ENCODE measurements at places on chromosomes 6 and 20.

DNA sequence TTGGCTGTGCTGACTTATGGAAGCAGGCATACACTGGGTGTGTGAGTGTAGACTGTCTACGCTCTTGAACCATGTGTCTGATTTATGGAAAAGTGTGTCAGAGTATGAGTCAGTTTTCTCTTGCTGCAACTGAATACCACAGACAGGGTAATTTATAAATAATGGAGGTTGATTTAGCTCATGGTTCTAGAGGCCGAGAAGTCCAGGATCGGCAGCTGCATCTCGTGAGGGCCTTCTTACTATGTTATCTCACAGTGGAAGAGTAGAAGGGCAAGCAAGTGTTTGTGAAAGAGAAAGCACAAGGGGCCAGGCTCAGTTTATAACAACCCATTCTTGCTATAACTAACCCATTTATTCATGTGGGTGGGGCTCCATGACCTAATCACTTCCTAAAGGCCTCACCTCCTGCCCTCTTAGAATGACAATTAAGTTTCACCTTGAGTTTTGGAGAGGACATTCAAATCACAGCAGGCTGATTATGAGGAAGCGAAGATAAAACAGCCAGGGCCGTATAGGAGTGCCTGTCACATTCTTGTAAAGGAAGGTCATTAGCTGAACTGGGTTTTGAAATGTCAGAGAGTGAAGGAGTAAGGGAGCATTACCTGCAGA is 6.7 kb downstream of the GPR31 start:
- no peak for DNase-seq

- DNase-seq = no peak
Measured at GRCh38 chr6:156107624-156108101, 652.0 kb upstream of the NOX3 start.

- DNase-seq = no peak
Measured at GRCh38 chr6:8131265-8131897, 29.0 kb upstream of the EEF1E1 start.

DNA sequence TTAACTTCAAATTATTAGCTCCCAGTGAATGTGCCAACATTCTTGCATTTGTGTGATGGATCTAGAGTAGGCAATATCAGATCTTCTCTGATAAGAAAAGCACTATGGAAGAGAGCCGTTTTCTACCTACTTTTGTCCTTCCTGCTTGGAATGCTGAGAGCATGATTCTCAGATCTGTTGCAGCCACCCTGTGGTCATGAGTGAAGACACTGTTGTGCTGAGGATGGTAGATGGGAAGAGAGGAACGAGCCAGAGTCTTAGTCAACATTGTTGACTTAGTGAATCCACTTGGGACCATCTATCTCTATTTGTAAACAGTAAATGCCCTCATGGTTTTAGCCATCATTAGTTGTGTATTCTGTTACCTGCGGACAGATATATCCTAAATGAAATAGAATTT is 202.6 kb downstream of the CD109 start:
- DNase-seq = no peak

DNA sequence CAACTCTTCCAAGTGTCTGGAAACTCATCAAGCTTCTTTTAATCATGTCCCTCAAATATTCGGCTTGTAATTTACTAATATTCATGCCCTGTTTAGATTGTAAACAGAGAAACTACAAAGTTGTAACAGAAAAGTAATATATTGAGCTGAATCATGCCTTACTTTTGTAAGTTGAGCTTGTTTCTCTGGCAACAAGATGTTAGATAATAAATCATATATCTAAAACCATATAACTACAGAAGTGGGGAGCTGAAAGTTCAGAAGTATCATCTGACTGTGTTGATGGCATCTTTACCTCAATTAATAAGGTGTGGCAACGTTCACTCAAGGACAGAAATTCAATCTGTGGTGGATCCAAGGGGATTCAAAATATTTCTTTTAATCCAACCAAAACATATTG is 263.9 kb downstream of the PLCB1 start:
- no peak for DNase-seq

GRCh38 chr6:139545206-139546105 is 171.0 kb upstream of the CITED2 start:
- DNase-seq = no peak

GRCh38 chr6:7496266-7496875 is 45.1 kb upstream of the DSP start:
- no peak for DNase-seq

DNA sequence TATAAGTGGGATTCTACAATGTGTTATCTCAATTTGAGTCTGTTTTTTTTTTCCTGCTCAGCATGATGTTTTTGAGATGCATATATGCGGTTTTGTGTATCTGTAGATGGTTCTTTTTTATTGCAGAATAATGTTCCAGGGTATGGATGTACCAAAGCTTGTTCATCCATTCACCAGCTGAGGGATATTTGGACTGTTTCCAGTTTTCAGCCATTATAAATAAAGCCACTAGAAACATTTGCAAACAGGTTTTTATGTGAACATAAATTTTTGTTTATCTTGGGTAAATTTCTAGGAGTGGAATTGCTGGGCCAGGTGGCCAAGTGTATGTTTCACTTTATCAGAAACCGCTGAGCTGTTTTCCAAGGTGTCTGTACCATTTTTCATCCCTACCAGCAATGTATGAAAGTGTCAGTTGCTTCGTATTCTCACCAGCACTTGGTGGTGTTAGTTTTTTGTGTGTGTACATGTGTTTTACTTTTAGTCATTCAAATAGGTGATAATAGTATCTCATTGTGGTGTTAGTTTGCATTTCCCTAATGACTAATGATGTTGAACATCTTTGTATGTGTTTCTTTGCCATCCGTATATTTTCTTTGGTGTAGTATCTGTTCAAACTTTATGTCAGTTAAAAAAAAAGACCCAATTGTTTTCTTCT is 124.2 kb downstream of the CEBPB start:
- no peak for DNase-seq

GRCh38 chr6:41032830-41033229 is 6.2 kb downstream of the UNC5CL start:
- no peak for DNase-seq

DNA sequence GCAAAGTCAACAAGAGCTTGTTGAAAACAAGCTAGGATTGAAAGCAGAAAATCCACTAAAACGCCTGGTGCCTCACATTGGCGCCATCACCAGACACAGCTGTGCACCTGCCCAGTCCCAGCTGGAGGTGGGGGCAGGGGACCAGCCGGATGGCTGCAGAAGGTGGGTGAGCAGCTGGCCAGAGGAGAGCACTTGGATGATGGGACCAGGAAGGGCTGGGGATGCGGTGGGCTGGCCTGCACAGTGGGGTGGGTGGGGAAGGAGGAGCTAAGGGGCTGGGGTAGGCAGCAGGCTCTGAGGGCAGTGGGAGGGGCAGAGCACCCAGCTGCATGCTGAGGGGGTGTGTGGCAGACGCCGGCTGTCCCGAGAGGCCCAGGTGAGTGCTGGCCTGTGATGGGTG is 7.1 kb downstream of the CABLES2 start:
- no peak for DNase-seq

DNA sequence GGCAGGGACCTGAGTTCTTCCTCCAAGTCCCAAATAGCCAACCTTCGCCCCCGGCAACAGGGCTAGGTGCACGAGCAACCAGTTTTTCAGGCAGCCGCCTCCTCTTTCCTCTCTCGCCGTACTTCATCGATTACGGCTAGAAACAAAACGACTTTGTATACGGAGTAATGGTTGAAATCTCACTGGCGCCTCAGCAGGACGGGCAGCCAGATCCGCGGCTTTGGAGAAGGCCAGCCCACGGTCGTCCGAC is 333 bp upstream of the SMIM13 start:
- DNase-seq = no peak

GRCh38 chr6:89299466-89299850 is 15.6 kb downstream of the GABRR2 start:
- DNase-seq = no peak

DNA sequence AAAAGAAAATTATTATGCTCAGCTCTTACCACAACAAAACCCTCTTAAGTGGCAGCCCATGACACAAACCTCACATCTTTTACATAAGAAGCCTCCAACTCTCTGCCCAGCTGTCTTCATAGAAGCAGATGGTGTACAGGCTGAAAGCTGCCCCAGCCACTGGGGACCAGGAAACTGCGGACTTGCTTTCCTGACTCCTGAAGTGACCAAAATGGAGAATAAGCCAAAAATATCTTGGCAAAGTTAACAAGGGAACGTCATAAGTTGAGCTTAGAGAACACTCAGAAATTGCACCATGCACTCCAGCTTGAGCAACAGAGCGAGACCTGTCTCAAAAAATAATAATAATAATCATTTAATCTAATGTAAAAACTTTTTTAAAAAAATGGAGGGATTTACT is 160.3 kb upstream of the CDYL start:
- DNase-seq = no peak

- no peak for DNase-seq
Measured at GRCh38 chr6:42453654-42454427, 2.1 kb upstream of the TRERF1 start.

- no peak for DNase-seq
Measured at GRCh38 chr20:44523746-44524145, 1.9 kb upstream of the SERINC3 start.

DNA sequence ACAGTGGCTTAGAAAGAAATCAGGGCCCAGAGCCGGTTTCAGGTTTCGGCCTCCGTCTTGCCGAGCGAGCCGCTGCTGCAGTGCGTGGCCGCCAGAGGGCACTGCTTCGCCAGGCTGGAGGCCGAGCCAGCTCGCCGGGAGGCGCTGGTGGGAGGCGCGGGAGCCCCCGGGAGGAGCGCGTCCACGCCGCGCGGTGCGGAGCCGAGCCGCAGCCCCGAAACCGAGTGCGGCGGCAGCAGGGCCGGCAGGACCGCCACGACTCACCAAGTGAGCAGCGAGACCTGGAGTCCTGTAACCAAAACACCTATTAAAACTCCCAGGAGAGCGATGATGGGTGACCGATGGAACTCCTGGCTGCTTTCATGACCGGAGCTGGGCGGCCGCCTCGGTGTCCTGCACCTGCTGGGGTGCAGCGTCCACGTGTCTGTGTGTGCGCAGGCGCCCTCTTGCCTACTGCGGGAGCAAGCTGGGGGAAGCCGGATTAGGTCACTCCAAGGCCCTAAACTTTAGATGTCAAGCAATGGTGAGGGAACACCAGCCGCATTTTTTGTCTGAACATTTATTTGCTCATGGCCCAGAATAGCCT is 186.9 kb upstream of the UST start:
- peak; percentile 57 for DNase-seq

DNA sequence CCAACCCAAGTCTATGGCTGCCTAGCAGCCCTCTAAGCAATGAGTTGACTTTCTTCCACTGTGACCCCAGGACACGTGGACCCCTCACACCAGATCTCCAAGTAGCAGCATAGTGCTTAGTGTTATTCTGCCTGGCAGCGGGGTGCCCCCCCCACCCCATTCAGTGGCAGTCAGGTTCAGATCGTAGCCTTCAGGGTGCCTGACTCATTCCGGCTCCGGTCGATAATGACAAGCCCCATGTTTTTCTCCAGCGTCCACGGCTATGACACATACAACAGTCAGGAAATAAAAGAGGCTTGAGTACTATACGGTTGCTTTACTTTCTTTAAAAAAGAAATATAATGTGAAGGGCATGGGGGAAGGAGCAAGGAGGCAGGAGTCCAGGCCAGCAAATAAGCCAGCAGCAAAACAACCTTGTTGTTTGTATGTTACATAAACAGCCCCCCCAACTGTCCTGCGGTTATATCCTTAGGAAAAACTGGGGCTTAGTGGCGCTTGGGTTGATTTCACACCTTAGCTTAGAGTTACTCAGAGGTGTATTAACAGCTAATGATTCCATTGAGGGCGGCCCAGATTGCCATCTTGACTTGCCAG is 23.1 kb downstream of the GNAS start:
- no peak for DNase-seq

DNA sequence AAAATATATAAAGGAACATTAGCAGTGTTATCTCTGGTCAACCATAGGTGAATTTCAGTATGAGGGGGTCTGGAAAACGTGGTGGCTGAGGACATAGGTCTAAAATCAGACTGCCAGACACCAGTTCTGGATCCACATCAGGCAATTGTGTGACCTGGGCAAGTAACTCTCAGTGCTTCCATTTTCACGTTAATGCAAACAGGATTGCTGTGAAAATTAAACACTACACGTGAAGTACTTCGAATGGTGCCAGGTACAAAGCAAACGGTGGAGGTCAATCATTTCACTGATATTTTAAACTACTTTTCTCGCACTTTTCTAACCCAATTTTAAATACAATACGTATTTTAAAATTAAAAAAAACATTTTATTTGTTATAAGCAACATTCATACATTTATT is 315.7 kb downstream of the TRDN start:
- no peak for DNase-seq

GRCh38 chr20:61120595-61121515 is 131.2 kb upstream of the CDH4 start:
- DNase-seq = no peak

GRCh38 chr6:124679387-124679786 is 282.9 kb upstream of the RNF217 start:
- no peak for DNase-seq

- no peak for DNase-seq
Measured at GRCh38 chr20:45612314-45612713, 17.2 kb upstream of the WFDC10A start.

DNA sequence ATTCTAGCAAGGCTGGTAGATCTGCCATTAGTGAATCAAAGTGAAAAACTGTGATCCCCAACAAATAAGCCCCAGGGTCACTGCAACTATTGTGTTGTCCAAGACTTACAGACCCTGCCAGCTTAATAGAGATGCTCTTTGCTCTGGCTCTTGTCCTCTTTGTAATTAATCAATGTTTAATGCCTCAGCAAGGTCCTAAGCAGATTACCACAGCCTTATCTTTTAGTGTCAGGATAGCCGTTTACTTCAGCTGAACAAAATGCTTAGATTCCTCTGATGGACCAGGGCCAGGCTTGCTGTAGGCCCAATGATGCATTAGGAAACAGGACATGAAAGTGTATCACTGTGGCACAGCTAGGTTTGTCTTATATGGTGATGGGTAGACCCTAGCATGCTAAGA is 353.3 kb downstream of the HACE1 start:
- no peak for DNase-seq

DNA sequence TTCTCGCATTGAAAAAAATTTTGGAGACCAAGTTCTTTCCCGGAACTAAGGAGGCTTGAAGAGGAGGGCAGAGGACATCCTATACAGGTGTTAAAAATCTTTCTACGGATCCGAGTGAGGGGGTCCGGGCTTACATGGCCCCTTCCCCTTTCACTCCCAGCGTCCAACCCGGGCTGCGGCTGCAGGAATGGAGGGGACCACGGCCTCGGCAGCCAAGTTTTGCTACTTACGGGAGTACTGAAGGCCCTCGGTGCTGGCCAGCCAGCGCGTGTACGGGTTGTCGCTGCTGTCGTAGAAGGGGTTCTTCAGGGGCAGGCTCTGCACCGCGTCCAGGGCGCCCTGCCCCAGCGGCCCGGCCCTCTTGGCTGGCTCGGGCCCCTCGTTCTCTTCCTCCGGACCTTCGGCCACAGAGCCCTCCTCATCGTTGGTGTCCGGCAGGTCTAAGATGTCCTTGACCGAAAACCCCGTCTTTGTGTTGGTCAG is 642 bp downstream of the NKX2-2 start:
- no peak for DNase-seq

DNA sequence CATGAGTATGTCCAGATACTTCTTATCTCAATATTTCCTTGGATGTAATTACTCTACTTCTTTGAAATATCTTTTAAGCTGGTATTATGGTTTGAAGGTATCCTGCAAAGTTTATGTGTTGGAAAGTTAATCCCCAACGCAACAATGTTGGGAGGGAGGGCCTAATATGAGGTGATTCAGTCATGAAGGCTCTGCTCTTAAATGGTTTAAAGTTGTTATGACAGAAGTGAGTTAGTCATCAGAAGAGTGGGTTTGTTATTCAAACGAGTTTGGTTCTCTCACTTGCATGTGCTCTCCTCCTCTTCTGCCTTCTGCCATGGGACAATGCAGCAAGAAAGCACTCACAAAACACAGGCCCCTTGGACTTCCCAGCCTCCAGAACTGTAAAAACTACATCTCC is 176.3 kb downstream of the KCNQ5 start:
- DNase-seq = no peak
